ENCODE measurements at places on chromosomes 5 and 9.

GRCh38 chr9:133277467-133277866, 2.5 kb upstream of the ABO start:
- DNase-seq, result no peak

DNA sequence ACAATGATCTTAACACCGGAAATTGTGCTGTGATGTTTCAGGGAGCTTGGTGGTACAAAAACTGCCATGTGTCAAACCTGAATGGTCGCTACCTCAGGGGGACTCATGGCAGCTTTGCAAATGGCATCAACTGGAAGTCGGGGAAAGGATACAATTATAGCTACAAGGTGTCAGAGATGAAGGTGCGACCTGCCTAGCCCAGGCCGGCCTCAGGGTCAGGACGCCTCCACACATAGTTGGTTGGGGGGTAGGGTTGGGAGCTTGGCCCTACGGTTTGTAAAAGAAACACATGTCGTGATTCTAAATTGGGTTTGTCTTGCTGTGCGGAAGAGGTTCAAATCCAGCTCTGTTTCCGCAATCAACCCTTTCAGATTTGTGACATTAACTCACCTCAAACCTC, 6.6 kb downstream of the FCN2 start:
- no peak for DNase-seq

DNA sequence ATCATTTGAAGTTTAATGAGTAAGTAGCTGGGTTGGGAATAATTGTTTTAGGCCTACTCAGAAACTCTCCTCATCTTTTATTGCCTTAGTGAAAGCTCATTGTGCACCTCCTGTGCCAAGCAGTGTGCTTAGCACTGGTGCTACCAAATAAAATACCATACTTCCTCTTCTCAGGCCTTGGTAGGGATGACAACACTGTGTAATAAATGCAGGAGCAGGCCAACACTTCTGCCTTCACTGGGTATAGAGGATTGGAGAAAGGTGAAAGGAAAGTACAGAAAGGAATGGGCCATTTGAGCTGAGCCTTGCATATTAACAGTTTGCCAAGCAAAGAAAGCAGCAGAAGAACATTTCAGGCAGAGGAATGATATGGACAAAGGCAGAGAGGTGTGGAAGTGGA, 285.7 kb downstream of the NR3C1 start:
- no peak for DNase-seq

GRCh38 chr5:11681796-11682195, 222.4 kb downstream of the CTNND2 start:
- DNase-seq, result no peak

GRCh38 chr5:173718469-173718868, 102.0 kb upstream of the BOD1 start:
- no peak for DNase-seq

- no peak for DNase-seq
These were observed 74.8 kb upstream of the RXRA start for GRCh38 chr9:134251296-134252069.

- no peak for DNase-seq
These were observed 61.9 kb downstream of the APTX start for GRCh38 chr9:32939576-32939975.

DNA sequence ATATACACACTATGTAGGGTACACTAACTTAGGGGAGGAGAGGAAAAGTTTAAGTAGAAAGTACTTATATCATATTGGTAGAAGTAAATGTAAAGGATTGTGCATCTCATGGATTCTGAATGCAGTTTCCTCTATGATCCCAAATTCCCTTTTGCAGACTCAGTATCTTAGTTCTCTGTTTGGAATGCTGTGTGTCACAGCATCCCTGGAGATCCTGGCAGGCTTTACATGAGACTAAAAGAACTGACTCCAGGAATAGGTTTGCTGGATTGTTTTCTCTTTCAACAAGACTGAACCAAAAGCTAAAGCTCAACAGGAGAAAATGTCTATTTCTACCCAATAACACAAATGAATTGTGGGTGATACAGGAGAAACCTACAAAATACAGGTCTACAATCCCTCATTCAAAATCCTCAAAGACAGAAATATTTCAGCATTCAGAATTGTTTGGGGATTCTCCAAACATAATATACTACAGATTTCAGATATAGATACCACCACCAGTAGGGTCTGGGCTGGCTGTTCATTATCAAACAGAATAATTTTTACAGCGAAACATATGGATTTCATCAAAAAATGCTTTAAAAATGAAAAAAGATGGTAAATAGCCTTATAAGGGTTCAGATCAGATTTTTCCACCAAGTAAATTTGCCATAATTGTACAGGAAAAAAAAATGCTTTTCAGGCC, 324.7 kb upstream of the GRAMD2B start:
- no peak for DNase-seq

DNA sequence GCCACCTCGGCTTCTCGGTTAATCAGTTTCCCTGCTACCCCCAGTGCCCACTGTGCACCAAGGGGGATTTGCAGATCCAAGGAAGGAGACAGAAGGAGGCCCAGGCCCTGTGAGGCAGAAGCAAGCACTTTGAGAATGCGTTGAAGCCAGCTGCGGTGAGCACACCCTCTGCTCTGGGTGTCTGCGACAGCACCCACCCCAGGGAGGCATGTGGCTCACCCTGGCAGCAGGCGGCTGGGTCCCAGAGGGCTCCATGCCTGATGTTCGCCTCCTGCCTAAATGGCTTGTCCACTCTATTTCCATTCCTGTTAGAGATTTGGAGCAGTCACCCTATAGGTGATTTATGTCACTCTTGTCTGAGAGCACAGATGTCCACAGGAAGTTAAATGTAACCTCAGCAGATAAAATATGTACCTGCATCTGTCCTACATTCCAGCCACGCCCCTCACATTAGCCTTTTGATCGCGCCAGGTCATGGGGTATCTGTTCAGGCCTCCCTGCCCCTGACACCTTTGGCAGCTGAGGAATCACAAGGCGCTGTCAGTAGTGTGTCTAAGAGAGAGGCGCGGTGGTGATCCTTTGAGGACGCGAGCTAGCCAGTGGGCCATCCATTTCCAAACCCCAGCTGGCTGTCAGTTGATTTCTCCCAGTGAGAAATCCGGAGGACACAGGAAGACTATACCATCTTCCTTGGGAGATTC, 28.1 kb downstream of the PTGES2 start:
- DNase-seq, result no peak

- DNase-seq, result no peak
These were observed 54.3 kb downstream of the PSD2 start for GRCh38 chr5:139849942-139850341.

GRCh38 chr5:14270209-14270702, 127.1 kb downstream of the TRIO start:
- DNase-seq, result no peak

DNA sequence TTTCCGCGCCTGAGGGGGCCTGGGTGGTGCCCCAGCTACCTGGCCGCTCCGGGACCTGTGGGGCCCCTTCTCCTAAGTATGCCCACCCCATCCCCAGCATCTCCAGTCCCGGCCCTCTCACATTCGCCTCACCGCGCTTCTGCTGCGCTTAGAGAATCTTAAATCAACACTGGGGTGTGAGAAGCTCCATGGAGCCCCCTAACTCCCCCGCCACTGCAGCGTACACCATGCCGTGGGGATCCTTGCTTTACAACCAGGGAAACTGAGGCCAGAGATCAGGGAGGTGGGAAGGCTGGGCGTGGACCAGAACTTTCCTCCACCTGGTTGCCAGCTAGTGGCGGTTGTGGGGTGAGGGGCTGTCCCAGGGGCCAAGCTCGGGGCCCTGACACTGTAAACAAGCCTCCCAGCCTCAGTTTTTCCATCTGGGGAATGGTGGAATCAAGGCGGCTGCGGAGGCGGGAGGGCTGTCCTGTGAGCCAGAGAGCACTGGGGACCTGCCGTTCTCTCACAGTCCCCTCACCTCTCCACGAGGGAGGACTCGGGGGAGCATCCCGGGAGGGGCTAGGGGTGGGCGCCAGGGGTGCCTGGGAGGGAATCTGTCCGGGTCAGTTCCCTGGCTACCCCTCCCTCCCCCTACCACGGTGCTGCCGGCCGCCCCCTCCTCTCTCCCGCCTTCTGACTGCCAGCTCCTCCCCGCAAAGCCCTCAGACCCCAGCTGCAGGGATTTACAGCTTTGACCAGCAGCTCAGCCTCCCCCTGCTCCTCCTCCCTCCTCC, 161.2 kb downstream of the C9orf50 start:
- DNase-seq, result no peak

DNA sequence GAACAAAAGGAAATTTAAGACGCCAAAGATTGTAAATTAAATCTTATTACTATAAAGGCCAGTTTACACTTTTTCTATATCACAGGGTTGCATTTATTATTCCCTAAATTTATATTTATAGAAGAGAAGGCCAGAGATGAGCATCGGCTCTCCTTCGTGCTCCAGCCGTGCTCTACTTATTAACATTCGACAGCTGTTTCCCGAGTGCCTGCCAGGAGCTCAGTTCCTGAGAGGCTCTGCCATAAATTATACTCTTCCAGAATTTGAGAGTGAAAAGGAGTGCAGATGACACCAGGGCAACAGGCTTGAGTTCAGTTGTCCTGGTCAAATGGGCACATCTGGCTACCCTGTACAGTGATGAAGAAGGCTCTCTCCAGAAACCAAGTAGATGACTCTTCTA, 70.1 kb downstream of the PCSK5 start:
- DNase-seq, result no peak

GRCh38 chr5:25516141-25516540, 871.4 kb upstream of the CDH10 start:
- no peak for DNase-seq

DNA sequence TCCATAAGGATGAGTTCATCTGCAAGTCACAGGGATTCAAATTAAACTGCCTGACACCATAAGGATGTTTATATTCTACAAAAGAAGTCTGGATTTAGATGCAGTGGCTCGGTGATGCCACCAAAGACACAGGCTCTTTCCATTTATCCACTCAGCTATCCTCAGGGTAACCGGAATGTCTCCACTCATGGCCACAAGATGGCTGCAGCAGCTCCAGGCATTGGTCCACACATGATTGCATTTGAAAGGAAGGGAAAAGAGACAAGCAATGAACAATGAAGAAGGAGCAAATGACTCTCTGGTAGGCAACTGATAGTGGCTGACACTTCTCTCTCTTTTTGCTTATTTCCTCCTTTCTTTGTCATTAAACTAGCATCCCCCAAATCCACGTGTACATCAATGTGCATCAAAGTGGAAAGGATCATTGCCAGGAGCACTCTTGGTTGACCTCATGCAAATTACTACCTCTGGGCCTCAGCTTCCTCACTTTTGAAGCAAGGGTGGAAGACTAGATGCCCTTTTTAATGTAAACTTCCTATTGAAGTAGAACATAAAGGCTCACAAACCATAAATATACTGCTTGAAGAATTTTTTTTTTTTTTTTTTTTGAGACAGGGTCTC, 7.2 kb upstream of the SNX30 start:
- DNase-seq, result no peak

DNA sequence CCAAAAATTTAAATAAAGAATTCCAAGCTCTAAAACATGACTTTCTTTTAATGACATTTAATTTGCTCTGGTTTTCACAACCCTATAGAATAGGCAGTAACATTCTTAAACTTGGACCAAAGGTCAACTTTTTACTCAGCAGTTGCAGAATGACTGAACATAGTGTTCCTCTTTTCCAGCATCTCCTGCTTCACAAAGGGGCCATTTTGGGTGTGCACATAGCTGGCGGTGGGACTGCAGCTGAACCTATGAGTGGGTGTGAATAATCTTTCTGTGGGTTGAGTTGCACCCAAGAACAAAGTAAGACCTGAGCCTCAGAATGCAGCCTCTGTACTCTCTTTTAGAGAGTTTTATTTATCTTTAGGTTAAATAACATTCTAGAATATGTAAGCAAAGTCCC, 96.9 kb upstream of the HAPLN1 start:
- DNase-seq, result no peak

- DNase-seq, result no peak
These were observed 35.6 kb downstream of the MTX3 start for GRCh38 chr5:79955356-79955895.

GRCh38 chr5:64569858-64570257, 64.0 kb downstream of the RGS7BP start:
- DNase-seq, result no peak

GRCh38 chr9:107727086-107727780, 237.7 kb upstream of the KLF4 start:
- DNase-seq, result no peak

DNA sequence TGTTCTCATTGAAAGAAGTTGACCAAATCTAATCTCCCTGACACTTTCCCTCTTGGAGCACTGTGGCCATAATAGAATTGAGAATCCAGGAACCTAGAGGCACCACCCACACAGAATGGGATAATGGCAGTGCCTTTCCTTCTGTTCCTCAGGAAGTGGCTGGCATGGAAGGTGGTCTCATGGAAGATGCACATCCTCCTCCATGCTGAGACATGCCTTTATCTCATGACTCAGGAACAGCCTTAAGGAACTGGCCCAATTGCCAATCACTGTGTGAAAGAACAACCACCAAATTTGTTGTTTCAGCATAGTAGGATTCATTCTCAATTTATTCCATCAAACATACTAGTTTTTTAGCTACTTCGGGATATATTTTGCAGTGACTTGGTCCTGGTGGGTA, 137.5 kb upstream of the RASGRF2 start:
- no peak for DNase-seq

DNA sequence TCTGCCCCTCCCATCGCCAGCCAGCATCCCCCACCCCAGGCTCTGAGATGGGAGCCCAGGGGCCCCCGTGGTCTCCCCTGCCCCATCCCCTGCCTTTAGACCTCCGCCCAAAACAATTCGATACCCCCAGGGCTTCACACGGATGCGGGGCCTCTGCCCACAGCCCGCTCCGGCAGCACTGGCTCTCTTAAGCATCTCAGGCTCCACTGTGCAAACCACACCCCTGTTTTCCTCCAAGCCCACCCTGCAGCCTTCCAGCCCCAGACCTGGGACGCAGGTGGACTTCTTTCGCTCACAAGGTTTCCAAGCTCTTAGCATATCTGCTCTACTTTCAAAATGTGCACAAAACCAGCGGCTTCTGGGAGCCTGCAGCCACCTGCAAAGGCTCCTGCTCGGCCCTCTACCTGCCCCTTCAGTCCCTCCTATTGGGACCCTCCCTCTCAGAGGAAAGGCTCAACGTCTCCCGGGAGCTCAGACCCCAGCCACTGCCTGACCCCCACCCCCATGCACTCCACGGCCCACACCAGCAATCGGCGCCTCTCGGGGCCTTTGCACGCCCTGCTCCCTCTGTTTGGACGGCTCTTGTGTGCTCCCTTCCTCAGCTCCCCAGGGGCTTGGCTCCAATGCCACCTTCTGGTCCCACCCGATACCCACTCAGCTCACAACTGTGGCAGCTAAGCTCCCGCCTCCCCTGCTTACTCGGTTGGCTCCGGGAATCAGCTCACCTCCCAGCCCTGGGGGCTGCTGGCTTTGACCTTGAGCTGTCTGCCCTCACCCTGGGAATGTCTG, 918 bp upstream of the SLC9A3 start:
- no peak for DNase-seq

- DNase-seq, result no peak
These were observed 168.1 kb downstream of the EFNA5 start for GRCh38 chr5:107502676-107503060.

DNA sequence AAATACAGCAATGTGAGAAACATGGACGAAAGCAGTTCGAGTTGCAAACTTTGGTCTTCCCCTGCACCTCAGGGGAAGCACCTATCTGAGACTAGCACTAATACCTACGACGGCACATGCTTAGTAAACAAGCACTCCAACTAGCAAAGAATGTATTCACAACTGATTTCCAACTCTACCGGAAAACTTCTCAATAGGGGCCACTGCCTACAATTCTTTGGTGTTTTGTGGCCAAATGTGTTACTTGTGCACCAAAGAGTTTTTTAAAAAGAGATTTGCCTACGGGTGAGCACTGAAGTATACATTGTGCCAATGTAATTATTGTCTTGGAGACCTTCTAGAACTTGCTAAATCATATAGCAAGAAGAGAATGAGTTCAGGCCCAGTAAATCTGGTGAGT, 12.2 kb downstream of the ENC1 start:
- no peak for DNase-seq

- DNase-seq, result no peak
These were observed 42.9 kb upstream of the HAND1 start for GRCh38 chr5:154520861-154521453.
